ENCODE measurements at places on chromosomes 13 and 19. TPM values are rescaled to one million over a fixed set of nuclear protein-coding genes. Genes with fewer than 3 reads are reported as not detected.

GRCh38 chr13:105232439-105232838 is 1303.0 kb downstream of the EFNB2 start:
- no peak for DNase-seq

DNA sequence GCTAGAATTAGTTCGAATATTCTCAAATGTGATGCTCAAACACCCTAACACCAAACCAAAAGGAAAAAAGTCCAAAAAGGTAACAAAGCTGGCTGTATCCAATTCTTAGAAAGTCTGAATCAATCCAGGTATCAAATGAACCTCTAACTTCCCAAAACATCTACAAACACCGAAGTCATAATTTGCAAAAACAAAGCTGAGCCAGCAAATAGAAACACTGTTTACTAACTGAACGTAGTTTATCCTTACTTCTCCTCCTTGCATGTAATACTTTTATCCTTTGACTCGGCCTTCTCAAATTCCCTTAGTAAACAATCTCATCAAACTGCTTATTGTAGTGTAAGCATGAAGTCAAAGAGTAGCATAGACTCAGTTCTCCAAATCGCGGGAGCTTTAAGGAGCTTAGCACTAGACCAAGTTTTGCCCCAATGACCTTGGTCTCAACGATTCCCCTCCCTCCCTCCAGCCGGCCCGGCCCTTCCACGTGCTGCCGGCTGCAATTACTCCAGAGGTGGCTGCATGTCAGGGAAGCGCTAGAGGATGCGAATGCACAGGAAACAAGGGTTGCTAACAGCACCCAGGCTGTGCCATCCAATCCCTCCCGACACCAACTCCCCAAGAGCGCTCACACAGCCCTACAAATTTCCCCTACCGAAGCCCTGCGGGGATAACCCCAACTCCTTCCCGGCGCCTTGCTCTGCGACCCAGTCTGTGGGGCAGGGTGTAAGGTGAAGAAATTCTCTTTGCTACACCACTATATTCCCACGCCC is 693 bp downstream of the XPO4 start:
- DNase-seq = no peak

DNA sequence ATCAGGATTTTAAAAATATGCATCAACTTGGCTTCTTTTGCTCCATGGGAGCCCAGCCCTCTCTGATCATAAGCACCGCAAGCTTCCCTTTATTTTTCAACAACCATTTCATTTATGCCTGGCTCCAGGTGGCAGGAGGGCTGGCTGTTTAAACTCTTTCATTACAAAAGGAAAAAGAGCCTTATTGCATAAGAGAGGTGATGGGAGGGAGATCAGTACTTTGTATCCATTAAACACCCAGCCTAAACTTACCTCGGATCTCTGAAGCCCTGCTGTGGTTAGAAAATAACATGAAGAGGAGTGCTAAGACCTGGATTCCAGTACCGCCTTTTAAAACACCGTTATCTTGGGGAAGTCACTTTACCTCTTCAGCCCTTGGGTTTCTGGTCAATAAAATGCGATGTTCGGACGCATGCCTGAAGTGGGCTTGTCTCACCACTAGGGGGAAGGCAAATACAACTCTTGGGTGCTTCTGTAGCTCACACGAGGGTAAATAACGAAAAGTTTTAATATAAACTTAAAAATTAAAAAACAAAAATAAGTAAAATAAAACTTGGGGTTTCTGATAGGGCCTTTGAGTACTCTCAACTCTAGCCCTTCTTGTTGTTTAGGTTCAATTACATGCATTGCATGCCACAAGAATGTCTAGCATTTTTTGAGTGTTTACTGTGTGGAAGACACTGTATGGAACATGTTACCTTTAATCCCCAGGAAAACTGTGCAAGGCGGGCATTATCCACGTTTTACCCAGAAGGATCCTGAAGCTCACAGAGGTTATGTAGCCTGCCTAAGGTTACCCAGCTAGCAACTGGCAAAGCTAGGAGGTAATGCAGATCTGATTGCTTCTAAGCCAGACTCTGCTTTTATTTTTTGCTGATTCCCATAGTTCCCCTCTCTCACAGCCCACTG is 240.3 kb downstream of the LMO7 start:
- DNase-seq = peak; percentile 38

DNA sequence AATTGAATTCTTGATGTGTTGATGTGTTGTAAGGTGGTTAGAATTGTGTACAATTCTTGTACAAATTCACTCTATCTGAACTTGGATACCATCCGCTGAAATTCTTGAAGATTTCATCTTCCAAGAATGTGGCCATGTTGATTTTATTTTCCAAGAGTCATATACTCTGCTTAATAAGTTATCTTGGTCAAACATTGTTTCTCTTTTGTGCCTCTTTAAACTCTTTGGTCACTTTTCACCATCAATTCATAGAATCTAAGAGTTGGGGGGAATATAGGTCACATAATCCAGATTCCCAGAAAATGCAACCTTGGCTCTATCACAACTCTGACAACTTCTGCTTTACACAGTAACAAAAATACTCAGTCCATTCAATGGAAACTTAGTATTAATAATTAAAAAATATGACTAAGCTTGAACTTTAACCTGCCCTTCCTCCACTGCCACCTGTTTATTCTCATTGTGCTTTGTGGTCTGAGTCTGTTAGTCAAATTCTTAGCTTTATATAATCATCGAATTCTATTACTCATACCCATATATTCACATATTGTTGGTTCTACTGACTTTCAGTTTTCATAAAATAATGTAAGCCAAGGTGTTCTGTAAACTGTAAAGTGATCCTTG is 373.2 kb downstream of the LMO7 start:
- DNase-seq = no peak

DNA sequence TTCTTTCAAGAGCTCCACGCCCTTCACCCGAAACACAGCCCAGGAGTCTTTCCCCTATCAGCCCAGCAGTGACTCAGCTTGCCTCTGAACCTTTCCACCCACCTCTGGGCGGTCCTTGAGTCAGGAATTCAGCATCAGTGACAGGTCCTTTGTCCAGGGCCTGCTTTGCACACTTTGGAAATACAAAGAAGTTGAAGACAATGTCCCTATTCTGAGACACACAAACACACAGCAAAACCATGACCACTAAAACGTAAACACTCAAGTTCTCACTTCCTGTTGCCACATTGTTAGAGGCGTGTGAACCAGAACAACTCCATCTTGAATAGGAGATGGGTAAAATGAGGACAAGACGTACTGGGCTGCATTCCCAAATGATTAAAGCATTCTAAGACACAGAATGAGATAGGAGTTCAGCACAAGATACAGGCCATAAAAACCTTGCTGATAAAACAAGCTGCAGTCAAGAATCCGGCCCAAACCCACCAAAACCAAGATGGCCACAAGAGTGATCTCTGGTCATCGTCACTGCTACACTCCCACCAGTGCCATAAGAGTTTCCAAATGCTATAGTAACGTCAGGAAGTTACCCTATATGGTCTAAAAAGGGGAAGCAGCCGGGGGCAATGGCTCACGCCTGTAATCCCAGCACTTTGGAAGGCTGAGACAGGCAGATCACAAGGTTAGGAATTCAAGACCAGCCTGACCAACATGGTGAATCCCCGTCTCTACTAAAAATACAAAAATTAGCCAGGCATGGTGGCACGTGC is 49.2 kb upstream of the ATP12A start:
- DNase-seq = no peak

GRCh38 chr19:897442-898039 is 4.3 kb downstream of the RNU6-9 start:
- DNase-seq = no peak

- DNase-seq = no peak
These were observed 87.1 kb upstream of the IPO5 start for GRCh38 chr13:97866346-97866745.

DNA sequence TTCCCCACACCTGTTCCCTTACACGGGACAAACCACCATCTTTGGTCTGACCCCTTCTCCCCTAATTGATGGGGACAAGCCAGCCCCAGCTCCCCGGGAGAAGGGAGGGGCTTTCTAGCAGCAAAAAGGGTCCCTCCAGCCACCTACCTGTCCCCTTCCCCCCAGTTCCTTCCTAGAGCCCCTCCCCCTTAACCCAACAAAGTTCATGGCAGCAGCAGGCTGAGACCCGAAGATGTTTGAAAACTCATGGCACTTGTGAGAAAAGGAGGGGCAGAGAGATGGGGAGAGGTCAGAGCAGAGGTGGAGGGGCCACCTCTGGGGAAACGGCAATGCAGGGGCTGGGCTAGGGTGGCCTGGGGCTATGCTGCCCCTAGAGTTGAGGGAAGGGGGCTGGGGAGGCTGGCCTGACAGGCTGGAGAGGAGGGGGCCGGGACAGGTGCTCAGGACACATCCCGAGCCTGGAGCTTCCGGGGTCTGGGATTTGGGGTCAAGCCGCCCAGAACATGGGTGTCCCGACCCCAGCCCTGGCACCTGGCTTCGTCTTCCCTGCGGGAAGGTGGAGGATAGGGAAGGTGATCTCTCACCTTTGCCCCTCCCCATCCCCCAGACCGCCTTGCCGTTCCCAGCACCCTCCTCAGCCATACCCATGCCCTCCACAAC is 12.5 kb upstream of the ASF1B start:
- no peak for DNase-seq

DNA sequence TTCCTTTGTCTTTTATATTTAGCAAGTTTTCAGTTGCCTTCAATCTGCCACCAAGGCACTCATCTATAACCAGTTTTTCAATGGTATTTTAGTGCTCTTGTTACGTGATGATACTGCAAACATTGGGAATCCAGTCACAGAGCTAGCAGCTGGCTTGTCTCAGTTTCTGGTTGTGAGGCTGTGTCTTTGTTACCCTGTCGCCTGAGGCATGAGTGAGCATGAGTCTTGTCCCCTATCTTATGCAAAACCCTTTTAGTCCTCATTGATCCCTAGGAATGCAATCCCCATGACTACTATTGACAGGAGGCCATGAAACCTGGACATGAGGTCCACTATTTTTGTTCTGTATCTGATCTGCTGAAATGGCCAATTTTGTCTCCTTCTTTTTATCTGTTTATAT is 391.0 kb downstream of the LMO7 start:
- no peak for DNase-seq

DNA sequence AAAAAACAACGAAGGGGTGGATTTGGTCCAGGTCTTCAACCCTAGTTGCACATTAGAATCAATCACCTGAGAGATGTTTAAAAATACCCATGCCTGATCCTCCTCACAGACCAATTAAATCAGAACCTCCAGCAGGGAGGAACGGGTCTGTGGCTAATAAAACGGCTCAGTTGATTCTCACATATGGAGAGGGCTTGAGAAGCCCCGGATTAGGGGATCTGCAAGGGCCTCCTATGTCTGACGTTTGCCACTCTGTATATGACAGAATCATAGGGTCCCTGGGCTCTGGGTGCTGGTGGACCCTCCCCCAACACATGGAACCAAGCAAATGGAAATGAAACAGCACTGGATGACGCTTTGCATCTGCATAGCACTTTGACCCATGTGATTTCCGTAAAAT is 36.7 kb upstream of the C13orf42 start:
- no peak for DNase-seq

- no peak for DNase-seq
These were observed 17.7 kb downstream of the RFX2 start for GRCh38 chr19:6092329-6093286.

DNA sequence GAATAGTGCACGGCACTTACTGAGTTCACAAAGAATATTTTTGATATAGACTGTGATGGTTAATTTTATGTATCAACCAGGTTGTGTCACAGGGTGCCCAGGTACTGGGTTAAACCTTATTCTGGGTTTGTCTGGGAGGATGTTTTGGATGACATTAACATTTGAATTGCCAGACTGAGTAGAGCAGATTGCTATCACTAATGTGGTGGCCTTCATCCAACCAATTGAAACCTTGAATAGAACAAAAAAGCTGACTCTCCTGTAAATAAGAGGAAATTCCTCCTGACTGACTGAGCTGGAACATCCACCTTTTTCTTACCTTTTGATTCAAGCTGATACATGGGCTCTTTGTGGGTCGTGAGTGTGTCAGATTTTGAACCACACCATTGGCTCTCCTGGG is 1424.4 kb upstream of the MIR17HG start:
- DNase-seq = no peak

DNA sequence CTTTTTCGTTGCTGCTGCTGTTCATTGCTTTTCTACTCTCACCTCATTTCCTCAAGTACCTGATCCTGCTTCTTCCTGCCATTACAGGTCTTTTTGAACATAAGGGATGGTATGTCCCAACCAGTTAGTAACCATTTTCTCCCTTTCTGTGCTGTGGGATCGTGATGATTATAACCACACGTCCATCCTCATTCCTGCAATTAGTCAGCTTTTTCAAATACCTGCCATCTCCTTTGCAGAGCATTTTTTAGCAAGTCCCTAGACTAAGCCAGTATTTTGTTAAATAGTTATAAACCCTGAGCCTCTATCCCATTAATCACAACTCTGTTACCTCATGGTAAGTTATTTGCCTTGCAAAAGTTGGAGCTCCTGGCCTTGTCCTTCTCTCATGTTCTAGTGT is 109.2 kb downstream of the FNDC3A start:
- DNase-seq = no peak

KLK2 gene
- polyA plus RNA-seq = not detected

ADGRE3 gene
- polyA plus RNA-seq = not detected

ADPRHL1 gene
- 0.54 TPM for polyA plus RNA-seq

GPR4 gene
- polyA plus RNA-seq = not detected

ZNF160 gene
- 11.2 TPM for polyA plus RNA-seq

CAPN12 gene
- polyA plus RNA-seq = 8.1 TPM

TJP3 gene
- polyA plus RNA-seq = 2.1 TPM

DOCK6 gene
- not detected for polyA plus RNA-seq
